ENCODE measurements at places on chromosomes 1 and 21.

DNA sequence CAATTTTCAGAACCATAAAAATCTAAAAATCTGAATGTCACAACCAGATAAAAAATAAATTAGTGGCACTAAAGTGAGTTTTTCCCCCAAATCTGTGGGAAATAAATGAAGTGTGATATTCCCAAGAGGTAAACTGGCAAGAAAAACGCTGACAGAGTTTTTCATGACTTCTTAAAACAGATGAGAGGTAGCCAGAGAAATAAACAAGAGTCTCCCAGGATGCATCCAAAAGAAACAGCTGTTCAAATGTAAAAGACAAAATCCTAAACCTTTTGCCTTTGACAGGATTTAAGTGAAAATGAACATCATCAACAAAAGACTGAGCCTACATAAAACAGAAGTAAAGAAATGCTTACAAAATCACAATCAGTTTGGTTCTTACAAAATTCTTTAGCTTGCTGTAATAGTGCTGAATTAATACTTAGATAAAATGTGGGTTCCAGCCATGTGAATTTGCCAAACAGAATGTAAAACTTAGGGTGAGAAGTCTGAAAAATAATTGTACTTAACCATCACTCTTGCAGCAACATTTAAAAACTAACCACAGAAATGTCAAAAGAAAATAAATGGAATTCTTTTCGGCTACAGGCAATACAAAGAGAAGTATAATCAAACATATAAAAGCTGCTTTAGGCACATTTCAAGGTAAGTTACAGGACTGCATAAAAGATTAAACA lies 133.6 kb downstream of the EIF4G3 start:
- DNase-seq, result no peak

- DNase-seq, result no peak
Measured at GRCh38 chr1:24566236-24566867, 10.5 kb downstream of the NCMAP start.

DNA sequence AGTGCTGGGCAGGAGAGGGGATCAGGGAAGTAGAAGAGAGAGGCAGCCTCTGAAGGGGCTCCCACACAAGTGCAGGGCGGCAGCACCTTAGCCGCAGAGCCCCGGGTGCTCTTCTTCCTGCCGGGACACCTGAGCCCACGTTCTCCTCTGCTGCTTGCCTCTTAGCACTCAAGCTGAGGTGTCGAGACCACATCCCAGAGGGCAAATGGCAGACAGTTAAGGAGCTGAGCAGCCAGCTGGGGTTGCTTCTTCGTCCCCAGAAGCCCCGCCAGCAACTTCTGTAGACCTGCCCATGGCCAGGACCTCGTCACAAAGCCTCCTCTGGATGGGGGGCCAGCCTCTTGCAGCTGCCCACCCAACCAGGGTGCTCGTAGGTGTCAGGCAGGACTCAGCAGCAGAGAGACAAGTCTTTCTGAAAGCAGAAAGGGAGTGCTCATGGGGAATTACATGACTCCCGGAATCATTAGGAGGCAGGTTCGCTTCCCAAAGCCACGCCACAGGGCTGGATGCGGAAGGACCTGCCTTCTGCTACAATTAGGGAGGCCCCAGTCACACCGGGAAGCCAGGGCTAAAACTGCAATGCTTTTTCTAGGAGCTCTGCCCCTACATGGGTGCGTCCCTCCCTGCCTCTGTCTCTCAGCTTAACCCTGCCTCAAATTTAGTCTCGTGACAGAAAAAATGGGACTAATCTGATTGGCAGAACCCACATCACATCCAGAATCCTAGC lies 141.4 kb upstream of the RAB4A start:
- DNase-seq, result peak; percentile 17

DNA sequence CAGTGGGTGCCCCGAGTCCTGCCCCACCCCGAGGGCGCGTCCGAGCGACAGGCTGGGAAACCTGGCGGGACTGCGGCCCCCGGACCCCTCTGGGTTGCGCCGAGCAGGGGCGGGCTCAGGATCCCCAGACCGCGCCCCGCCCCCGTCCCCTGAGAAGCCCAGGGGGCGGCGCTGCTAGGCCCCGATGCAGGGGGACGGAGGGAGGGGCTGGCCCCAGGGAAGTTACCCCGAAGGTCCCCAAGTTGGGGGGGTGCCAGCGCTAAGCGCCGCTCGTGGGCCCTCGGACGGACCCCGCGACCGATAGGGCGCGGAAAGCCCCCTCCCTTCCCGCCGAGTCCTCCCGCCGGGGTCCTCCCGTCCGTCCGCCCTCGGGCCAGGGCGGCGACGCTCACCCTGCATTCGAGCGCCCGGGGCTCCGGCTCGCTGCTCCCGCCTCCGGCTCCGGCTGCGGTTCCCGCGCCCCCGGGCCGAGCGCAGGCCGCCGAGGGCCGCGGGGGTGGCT lies 414 bp downstream of the GPR153 start:
- no peak for DNase-seq

- DNase-seq, result no peak
Measured at GRCh38 chr1:97013941-97014340, 292.4 kb downstream of the PTBP2 start.

DNA sequence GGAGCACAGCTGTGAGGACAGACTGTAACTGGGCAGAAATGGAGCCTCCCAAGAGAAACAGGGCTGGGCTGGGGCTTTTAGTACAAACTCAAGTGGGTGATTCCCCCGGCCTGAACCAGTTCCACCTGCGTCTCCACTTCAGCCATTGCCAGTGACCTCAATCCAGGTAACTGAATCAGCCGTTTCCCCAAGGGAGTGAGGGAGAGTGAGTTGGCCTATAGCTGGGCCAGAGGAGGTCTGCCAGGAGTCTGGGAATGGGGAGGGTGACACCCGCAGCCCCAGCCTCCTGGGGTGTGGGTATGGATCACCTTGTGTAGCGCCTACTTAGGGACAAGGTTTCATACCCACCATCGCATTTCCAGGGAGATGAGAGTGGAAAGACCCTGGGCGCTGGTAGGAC lies 8.5 kb downstream of the SLC26A9 start:
- DNase-seq, result no peak

GRCh38 chr21:43301409-43302061 lies 125.4 kb downstream of the SIK1 start:
- DNase-seq, result no peak

GRCh38 chr1:244843148-244843978 lies 7.9 kb downstream of the COX20 start:
- no peak for DNase-seq

DNA sequence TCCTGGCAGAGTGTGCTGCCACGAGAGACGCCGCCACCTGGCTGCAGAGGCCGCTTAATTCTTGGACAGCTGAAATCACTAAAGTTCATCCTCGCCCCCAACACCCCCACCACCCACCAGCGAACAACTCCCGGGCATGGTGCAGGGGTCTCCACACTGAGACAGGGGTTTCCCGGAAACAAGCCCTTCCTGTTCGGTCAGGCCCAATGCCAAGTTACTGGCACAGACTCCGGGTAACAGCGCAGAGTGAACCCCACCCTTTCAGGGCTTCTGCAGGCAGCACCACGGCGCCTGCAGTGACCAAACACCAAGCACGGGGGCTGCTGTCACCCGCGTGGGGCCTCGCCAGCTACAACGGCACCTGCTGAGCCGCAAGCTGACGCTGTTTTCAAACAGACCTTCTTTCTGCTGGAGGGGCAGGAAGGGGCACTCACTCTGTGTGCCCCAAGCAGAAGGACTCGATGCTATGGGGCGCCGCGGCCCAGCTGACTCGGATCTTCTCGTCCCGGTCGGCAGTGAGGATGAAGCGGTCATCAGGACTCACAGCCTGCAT lies 17.4 kb downstream of the WDR4 start:
- DNase-seq, result no peak

- DNase-seq, result no peak
Measured at GRCh38 chr1:178644308-178645120, 80.5 kb upstream of the RALGPS2 start.

- DNase-seq, result no peak
Measured at GRCh38 chr1:18300376-18300775, 180.4 kb upstream of the KLHDC7A start.

DNA sequence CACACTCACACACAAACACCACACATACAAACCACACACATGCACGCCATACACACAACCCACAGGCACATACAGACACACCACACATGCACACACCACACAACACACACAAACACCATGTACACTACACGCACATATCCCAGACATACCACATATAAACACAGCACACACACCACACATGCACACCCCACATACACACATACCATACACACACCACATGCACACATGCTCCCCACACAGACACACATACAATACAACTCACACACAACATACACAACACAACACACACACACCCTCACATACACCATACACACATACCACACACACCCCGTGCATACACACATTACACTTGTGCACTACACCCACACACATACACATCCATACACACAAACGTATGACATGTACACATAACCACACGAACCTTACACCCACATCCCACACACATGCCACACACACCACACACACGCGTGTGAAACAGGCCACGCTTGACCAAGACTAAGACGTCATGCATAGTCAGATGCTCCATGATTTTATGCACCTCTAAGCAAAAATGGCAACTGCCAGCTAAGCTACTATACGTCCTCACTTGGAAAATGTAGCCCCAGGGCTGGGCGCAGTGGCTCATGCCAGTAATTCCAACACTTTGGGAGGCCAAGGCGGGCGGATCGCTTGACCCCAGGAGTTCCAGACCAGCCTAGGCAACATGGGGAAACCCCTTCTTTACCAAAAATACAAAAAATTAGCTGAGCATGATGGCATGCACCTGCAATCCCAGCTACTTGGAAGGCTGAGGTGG lies 77.4 kb upstream of the TMPRSS2 start:
- DNase-seq, result no peak

- no peak for DNase-seq
Measured at GRCh38 chr1:180215856-180216625, 14.0 kb upstream of the LHX4 start.

GRCh38 chr21:31987696-31988095 lies 114.9 kb downstream of the HUNK start:
- no peak for DNase-seq

DNA sequence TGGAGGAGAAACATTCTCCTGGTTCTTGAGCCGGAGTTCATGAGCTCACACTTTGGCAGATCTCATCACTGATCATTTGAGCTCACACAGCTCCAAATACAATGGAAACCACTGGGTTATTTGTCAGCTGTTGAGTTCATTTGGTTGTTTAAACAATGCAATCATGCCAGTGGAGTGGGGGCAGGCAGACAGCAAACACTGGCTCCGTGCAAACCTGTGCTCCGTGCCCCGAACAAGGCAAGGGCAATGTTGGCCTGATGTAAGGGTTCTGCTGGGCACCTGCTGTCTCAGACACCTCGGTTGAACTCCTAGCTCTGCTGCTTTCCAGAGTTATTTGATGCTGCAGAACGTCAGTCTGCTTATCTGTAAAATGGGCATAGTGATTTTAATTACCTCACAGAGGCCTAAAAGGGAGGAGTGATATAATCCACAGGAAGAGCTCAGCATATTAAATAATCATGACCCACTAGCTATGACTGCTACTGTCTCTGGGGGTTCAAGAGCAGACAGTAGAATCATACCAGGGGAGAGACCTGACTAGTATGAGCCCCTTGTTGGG lies 20.0 kb upstream of the CLIC6 start:
- no peak for DNase-seq

DNA sequence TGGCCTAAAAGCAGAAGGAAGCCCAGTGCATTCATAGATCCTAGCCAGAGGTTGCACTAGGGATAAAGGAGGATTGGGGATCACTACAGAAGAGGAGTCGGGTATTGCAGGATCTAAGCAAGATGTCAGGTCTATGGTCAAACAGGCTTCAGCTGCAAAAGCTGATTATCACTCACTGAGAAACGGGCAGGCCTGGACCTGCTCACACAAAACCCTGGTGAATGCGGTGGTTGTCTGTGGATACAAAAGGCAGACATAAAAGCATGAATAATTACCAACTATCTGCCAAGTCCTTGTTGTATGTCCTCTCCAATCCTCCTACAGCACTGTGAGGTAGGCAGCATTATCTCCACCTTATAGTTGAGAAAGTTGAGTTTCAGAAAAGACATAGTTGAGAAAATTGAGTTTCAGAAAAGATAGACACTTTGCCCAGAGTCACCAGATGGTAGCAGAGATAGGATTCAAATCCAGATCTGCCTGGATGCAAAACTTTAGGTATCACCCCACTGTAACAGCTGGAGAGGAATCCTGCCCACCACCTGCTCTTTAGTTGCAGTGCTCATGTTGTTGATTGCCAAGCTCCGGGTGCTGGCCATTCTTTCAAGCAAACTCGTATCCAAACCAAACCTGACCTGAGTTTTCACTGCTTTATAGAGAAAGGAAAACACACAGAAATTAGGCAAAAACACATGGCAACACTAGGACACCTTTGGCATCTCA lies 49.6 kb upstream of the HOOK1 start:
- DNase-seq, result no peak

- DNase-seq, result peak; percentile 92
Measured at GRCh38 chr1:7549277-7550161, 221.6 kb upstream of the VAMP3 start.

DNA sequence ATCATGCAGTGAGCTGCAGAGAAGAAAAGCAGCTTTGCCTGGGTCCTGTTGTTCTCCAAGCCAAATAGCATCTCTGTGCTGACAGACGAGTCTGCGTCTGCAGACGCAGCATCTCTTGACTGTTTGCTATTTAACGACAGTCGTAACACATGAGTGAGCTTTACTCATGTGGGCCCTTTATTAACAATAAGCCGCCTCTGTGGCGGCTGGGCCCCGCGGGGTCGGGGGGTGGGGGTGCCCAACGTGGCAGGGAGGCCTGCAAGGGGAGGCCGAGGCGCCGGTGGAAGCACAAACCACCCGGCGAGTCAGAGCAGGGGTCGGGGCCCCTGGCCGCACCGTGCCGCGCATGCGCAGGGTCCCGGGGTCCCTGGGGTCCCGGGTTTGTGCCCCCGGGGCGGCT lies 435.1 kb downstream of the KIF26B start:
- DNase-seq, result no peak

DNA sequence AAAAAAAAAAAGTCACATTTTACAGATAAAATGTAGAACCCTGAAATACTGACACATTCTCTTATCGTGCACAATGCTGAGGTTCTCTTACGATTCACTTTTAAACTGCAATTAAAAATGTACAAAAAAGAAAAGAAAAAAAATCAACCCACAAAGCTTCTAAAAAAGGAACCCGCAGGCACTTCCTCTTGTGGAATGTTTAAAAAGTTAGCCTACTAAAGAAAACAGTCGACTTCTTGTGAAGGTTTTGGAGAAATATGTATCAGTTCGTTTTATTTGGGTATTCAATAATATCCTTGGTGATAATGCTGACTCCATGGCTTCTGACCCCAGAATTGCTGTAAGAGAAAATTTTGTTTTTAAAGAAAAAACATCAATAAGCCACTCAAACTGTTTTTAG lies 10.2 kb downstream of the HNRNPU start:
- no peak for DNase-seq
